ENCODE measurements at places on chromosomes 4 and X. TPM values are rescaled to one million over a fixed set of nuclear protein-coding genes. Genes with fewer than 3 reads are reported as not detected.

DNA sequence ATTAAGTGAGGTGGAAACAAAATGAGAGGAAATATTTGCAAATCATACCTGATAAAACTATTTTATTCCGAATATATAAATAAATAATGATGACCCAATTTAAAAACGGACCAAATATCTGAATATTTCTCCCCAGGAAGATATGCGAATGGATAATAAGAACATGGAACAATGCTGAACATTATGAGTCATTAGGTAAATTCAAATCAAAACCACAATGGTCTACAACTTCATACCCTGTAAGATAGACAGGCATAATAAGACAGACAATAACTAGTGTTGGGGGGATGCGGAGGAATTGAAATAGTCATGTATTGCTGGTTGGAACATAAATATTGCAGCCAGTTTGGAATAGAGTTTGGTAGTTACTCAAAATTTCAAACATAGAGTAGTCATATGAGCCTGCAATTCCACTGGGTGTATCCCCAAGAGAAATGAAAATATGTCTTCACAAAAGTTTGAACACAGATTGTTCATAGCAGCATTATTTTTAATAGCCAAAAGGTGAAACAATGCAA, 47.6 kb upstream of the DRP2 start:
- H3K27ac ChIP-seq = no peak overlapping the region
- no peak overlapping the region for H3K4me3 ChIP-seq
- H3K4me1 ChIP-seq = no peaks in the 10 kb centered on the region

DNA sequence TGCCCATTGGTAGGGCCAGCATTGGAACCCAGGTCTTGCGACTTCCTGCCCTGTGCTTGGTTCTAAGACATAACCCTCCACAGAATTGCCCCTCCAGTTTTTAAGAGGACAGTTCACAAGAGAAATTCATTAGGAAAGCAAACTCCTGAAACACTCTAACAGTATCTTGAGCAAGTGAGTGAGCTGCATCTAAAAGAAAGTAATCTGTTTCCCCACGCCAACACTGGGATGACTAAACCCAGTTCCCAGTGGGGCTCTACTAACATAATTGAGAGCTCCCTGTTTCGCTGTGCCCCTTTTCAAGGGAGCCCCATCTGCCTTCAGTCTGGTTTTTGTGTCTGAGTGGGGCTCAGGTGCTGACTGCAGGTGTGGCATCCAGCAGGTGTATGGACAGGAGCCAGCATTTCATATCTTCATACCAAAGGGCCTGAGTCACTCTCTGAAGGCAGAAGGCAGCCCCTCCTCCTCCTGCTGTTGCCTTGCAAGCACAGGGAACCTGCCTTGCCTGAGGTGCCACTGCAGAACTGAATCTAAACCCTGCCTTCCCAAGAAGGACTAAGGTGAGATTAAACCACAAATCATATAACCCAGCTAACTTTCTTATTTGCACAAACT, 8.0 kb downstream of the AMOT start:
- H3K27ac ChIP-seq = no peak overlapping the region
- H3K36me3 ChIP-seq = no peaks in the 10 kb centered on the region
- H3K4me3 ChIP-seq = no peak overlapping the region
- DNase-seq = no peak
- no peaks in the 10 kb centered on the region for H3K4me1 ChIP-seq

DNA sequence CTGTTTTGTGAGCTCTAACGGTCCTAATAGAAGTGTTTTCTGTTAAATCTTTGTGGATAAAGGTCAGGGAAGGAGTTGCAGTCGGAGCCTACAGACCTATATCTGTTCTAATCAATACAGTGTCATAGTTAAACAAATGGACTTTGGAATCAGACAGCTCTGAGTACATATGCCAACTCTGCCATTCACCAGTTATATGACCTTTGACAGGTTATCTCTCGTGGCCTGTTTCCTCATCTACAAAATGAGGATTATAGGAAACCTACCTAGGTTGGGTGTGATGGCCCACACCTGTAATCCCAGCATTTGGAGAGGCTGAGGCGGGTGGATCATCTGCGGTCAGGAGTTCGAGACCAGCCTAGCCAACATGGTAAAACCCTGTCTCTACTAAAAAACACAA, 89.7 kb downstream of the MID1IP1 start:
- no peaks in the 10 kb centered on the region for H3K4me1 ChIP-seq
- no peaks in the 10 kb centered on the region for H3K27me3 ChIP-seq
- no peak overlapping the region for H3K27ac ChIP-seq
- H3K36me3 ChIP-seq = no peaks in the 10 kb centered on the region

- no peaks in the 10 kb centered on the region for H3K4me1 ChIP-seq
- no peak overlapping the region for H3K4me3 ChIP-seq
- H3K36me3 ChIP-seq = no peaks in the 10 kb centered on the region
- DNase-seq = no peak
Measured at GRCh38 chr4:182562350-182562749, 319.1 kb downstream of the TENM3 start.

- DNase-seq = no peak
- no peak overlapping the region for H3K27ac ChIP-seq
- no peak overlapping the region for H3K4me3 ChIP-seq
Measured at GRCh38 chr4:112550728-112551127, 34.7 kb upstream of the NEUROG2 start.

DNA sequence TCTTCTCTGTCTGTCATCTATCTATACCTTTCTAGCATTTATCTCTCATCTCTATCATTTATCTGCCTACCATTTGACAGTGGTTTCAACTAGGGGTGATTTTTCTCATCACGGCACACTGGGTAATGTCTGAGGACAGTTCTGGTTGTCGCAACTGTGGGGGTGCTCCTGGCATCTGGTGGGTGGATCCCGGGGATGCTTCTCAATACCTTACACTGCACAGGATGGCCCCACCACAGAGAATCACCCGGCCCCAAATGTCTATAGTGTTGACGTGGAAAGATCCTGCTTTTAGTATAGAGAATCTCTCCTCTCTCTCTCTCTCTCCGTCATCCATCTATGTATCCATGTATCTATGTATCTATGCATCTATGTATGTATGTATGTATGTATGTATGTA, 7.2 kb downstream of the P2RY8 start:
- no peaks in the 10 kb centered on the region for H3K36me3 ChIP-seq
- H3K4me3 ChIP-seq = no peak overlapping the region
- H3K27ac ChIP-seq = no peak overlapping the region
- no peaks in the 10 kb centered on the region for H3K27me3 ChIP-seq

- no peaks in the 10 kb centered on the region for H3K4me1 ChIP-seq
- H3K36me3 ChIP-seq = no peaks in the 10 kb centered on the region
- peaks cover 3% of the 10 kb centered on the region for H3K27me3 ChIP-seq
- H3K4me3 ChIP-seq = no peak overlapping the region
Measured at GRCh38 chrX:70592091-70592490, 147.5 kb downstream of the DLG3 start.

- H3K4me1 ChIP-seq = no peaks in the 10 kb centered on the region
- no peak overlapping the region for H3K4me3 ChIP-seq
- DNase-seq = no peak
- H3K36me3 ChIP-seq = no peaks in the 10 kb centered on the region
- no peaks in the 10 kb centered on the region for H3K27me3 ChIP-seq
- H3K27ac ChIP-seq = no peak overlapping the region
Measured at GRCh38 chr4:65861993-65862392, 191.7 kb upstream of the EPHA5 start.

DNA sequence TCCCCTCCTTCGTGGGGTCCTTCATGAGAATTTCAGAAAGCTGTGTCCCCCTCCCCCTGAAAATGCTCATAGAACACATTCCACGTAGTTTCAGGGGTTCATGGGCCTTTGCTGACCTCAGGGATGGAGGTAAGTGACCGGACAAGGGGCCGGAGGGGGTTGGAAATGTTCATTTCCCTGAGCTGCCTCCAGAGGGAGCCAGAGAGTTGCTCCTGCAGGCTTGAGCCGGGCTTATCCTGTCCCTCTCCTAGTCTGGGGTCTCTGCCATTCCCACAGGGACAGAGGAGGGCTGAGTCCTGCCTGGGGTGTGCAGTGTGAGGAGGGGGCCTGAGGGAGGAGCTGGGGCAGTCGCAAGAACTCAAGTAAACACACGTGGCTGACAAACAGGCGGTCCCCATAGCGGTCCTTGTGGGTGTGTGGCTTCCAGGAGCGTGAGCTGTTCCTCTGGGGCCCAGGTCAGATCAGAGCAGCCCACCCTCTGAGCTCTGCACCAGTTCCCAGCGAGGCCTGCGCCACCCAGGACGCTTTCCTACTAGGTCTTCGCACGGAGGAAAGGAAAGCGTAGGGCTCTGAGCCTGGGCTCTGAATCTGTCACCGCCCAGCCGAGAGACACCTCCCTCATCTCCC, 62.5 kb downstream of the WFS1 start:
- H3K4me1 ChIP-seq = no peaks in the 10 kb centered on the region
- H3K27ac ChIP-seq = no peak overlapping the region
- H3K36me3 ChIP-seq = no peaks in the 10 kb centered on the region
- no peaks in the 10 kb centered on the region for H3K27me3 ChIP-seq
- DNase-seq = no peak

DNA sequence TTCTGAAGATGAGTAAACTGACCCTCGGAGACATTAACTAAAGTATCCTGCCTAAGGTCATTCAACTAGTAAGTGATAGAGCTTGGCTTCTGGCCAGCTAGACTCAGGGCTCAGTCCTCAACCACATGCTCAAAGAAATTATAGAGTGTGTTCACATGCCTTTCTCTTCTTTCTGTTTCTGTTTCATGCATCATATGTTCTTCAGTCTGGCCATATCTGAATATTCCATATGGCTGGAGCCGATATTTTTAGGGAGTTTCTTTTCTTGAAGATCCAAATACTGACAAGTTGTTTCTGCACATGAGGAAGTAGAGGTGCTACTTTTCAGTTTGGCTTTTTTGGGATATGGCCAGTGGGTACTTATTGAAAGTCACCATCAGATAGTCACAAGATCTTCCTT, 44.9 kb downstream of the MMRN1 start:
- no peaks in the 10 kb centered on the region for H3K4me1 ChIP-seq
- H3K27ac ChIP-seq = no peak overlapping the region

DNA sequence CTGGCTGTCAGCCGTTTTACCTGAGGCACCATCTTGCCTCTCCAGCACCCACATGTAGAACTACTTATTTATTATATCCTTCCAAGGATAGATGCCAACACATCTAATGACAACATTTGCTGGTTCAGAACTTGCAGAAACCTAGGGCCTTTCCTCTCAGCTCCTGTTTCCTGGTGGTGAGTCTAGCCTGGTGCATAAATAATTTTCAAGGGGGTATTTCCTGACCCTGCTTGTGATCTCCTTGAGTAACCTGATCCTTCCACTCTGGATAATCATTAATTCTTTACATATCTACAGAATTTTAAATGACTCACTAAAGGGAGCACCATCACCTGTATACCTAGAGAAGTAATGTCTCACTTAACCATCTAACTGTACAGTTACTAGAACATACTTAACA, 153.4 kb downstream of the PPARGC1A start:
- no peaks in the 10 kb centered on the region for H3K4me1 ChIP-seq
- H3K27me3 ChIP-seq = no peaks in the 10 kb centered on the region
- no peak overlapping the region for H3K27ac ChIP-seq
- no peak overlapping the region for H3K4me3 ChIP-seq

DNA sequence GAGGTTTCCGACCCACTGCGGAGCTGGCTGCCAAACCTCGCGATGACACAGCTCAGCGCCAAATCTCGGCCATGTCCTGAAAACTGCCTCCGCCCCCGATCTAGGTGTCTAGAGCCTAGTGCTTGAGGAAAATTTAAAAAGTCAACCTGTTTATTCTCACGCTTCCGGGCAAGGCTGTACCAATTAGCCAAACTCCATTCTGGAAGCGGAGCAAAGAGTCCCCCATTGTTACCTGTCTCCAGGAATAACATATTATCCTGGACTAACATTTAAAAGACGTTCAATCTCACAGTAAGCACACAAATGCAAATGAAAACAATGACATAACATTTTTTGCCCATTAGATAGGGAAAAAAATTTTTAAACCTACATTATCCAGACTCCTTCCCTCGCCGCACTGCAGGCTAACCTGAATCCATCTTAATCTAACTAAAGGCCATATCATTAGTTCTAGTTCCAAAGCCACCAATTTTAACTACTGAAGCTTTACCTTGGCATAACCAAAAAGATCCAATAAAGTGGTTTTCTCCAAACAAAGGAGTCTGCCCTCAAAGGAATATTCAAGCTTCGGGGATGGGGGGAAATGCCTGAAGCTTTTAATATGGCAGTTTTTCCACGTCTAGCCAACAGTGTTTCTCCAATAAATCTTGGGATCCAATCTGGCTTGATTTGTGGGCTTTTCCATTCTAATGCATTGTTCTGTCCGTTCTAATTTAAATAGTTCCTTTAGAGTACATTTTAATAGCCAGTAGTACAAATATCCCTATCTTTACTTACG, 1.9 kb downstream of the HUWE1 start:
- peak overlapping the region; percentile 72 for H3K27ac ChIP-seq
- no peak for DNase-seq
- H3K4me3 ChIP-seq = peak overlapping the region; percentile 68

- H3K4me1 ChIP-seq = no peaks in the 10 kb centered on the region
- no peak overlapping the region for H3K27ac ChIP-seq
- no peaks in the 10 kb centered on the region for H3K36me3 ChIP-seq
- no peaks in the 10 kb centered on the region for H3K27me3 ChIP-seq
Measured at GRCh38 chr4:70614184-70614555, 14.4 kb upstream of the ENAM start.

GRCh38 chr4:80090090-80090489, 17.1 kb upstream of the ANTXR2 start:
- H3K27ac ChIP-seq = no peak overlapping the region
- DNase-seq = no peak
- H3K27me3 ChIP-seq = no peaks in the 10 kb centered on the region
- H3K4me1 ChIP-seq = no peaks in the 10 kb centered on the region
- no peak overlapping the region for H3K4me3 ChIP-seq

GRCh38 chr4:150342945-150343344, 239.0 kb upstream of the MAB21L2 start:
- H3K27me3 ChIP-seq = no peaks in the 10 kb centered on the region
- no peak overlapping the region for H3K27ac ChIP-seq
- no peaks in the 10 kb centered on the region for H3K36me3 ChIP-seq
- no peak for DNase-seq
- H3K4me1 ChIP-seq = no peaks in the 10 kb centered on the region
- no peak overlapping the region for H3K4me3 ChIP-seq

Gene FRG1
- 93.2 TPM for total RNA-seq

Gene HS3ST1
- 9.9 TPM for total RNA-seq

Gene NAA11
- total RNA-seq = not detected

Gene MED14
- 12.6 TPM for total RNA-seq

Gene MSANTD1
- not detected for total RNA-seq

Gene ARL9
- 1.7 TPM for total RNA-seq

Gene TMEM144
- total RNA-seq = 9.7 TPM

Gene F9
- not detected for total RNA-seq

Gene ZNF41
- total RNA-seq = 12.5 TPM

Gene LUZP4
- not detected for total RNA-seq

Gene HDX
- total RNA-seq = 50.2 TPM

Data from uterus (tissue), 4 donors.